ENCODE measurements at places on chromosomes 2 and 18.

- DNase-seq, result peak; percentile 44
These were observed at the start of gene KCTD18 for GRCh38 chr2:200509612-200510433. KCTD18 (minus strand) TSS chr2:200510068; CDS start chr2:200507016, 3,052 bp downstream.

DNA sequence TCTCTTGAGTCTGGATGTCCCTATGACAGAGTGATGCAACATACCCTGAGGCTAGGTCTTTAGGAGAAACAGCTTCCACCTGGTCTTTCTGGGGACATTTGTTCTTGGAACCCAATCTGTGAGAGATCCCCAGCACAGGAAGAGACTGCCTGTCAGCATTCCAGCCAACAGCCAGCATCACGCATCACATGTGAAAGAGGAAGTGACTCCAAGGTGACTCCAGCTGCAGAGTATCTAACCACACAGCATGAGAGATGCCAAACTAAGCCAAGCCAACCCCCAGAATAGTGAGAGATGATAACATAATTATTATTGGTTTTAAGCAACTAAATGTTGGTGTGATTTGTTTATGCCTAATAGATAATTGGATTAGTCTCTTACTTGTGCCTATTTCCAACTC, 35.7 kb downstream of the C18orf63 start:
- DNase-seq, result no peak

DNA sequence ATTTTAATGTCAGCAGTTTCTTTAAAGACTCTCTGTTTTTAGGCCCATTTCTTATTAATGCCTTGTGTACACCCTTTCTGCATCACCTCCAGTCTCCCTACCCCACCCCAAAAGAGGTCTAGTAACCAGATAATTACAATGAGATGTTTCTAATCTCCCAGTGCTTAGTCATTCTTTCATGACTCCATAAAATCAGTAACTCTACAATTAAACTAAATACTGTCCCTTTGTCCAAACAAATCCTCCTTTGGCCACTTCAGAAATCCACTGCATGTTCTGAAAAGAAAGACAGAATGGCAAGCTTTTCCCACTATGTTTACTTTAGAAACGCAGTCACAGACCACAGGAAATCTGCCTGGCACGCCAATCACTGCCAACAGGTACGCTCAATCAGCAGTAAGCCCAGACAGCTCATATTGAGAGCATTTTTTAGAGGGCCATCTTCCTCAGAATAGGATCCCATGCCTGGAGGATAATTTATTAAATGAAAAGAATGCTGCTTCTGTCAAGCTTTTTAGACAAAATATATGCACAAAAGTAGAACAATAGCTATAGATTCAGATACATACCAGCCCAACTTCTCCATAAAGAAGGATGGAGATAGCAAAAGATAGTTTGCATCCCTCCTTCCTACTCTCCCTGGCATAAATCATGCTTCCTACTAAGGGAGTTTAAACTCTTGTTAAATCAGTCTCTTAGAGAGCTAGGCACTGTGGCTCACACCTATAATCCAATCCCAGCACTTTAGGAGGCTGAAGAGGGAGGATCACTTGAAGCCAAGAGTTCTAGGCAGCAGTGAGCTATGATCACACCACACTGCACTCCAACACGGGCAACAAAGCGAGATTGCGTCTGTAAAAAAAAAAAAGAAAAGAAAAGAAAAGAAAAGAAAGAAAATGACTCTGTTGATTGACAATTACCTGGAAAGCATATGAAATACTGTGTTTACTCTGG, 14.6 kb downstream of the CLASP1 start:
- DNase-seq, result no peak

- DNase-seq, result no peak
These were observed 73.9 kb upstream of the SOX11 start for GRCh38 chr2:5618271-5618670.

- no peak for DNase-seq
These were observed 51.0 kb downstream of the ANKRD44 start for GRCh38 chr2:197259470-197259999.

DNA sequence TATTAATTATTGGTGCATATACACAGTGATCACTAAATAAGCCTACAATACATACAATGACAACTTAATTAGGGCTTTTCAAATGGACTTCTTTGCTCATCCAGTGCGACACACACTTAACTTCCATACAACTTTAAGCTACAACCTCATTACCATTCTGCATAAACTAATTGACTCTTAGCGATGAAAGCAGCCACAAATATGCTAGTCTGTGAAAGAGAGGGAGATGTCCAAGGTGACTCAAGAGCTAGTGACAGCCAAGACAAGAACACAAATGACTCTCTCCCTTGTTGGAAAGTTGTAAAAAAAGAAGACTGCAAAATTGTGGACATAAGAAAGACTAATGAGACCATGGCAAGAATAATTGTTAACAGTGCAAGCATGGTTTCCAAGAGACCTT, 264.8 kb downstream of the ARHGAP15 start:
- DNase-seq, result no peak

DNA sequence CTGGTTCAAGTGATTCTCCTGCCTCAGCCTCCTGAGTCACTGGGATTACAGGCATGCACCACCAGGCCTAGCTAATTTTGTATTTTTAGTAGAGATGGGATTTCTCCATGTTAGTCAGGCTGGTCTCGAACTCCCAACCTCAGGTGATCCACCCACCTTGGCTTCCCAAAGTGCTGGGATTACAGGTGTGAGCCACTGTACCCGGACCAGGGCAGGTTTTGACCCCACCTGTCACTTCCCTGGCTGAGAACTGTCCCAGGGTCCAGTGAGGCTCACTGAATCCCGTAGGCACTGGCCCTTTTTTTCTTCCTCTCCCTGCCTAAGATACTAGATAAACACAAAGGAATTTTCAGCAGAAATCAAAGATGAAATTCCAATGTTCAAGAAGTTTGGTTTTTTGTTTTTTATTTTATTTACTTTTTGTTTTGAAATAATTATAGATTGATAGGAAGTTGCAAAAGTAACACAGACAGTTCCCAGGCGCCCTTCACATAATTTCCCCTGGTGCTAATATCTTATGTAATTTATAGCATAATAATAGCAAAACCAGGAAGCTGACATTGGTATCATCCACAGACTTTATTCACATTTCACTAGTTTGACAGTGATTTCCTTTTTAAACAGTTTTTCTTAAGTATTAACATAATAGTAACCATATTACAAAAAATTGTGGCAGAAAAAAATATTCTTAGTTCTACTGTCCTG, 52.4 kb upstream of the B3GNT7 start:
- DNase-seq, result no peak

DNA sequence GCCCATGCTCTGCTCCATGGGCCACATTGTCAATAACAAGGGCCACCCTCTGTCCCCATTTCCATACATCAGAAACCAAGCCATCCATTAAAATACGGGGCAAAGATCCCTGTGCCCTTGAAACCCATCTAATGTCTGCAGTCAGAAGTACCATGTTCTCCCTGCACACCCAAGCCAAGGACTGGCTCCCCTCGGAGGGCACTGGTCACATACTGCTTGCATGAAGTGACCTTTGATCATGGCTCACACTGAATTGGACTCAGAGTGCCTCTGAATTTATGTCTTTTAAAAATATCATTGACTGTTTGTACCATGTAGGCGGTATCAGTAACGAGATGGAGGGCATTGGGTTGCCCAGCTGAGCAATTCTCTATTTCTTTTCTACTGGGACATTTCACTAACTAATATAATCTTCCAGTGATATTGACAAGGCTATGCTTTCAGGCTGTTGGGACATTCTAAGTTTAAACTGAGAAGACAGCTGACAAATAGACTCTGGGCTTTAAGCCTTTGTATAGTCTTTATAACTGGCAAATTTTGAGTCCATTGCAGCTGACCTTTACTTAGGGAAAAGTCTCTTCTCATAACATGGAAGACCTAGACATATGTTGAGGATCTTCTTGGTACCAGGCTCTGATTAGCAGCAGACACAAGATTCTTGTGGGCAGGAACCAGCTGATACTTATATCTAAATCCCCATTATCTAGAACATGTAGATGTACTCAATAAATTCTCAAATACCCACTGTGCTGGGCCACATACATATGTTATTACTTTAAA, 214.3 kb downstream of the MYCN start:
- DNase-seq, result no peak

DNA sequence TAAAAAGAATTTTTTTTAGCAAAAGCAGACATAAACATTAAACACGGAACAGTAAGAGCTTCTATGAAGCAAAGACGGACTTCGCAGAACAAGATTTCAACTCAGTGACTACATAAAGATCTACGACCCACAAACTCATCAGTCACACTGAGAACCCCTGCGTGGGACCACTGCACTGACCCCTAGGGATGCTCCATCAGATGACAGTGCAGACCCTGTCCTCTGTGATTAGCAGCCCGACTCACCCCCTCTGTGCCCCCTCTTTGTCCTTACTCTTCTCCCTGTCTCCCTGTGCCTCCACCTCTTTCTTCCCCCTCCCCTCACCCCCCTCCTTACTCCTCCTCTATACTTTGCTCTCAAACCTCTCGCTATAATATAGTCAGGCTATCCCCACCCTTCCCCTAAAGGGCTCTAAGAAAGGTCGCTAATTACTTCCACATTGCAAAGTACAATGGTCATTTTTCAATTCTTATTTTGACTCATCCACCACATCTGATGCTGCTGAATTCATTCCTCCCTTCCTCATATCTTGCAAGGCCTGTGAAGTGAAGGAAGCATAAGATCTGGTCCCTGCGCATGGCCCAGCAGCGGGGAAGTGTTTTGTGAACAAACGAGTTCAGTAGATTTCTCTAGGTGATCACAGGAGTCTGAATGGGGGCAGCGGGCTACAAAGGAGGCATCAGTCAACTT, 89.3 kb downstream of the CABYR start:
- no peak for DNase-seq

GRCh38 chr2:233030-233429, 30.8 kb downstream of the SH3YL1 start:
- no peak for DNase-seq

DNA sequence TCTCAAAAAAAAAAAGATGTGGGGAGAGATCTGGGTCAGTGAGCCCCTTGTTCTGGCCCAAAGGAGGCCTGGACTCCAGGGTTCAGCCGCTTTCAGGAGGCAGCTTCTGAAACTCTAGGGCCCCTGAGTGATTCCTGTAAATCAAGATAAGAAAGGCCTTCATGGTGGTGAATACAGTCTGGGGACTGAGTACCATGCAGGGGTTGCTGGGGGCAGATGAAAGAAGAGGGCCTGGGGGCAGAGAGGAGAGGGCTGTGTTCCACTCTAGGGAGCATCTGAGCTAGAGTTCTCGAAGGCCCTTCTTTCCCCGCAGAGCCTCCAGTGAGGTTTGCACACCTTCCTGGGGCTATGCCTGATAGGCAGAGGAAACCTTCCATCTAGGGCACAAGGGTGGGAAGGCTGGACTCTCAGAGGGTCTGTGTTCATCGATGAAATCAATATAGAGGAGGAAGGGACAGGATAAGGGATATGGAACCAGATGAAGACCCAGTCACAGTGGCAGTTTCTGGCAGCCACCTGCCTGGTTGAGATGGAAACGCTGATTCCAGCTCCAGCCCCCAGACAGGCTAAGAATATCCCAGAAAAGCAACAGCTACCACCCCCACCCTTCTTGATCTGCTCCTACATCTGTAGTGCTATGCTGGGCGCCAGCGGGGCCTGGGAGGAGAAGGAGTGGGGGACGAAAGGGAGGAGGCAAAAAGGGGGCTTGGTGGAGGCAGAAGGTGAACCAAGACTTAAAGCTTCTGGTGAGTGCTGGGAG, 4.7 kb upstream of the CDK5R2 start:
- no peak for DNase-seq

- no peak for DNase-seq
These were observed 3.5 kb upstream of the NEURL3 start for GRCh38 chr2:96508521-96509113.

DNA sequence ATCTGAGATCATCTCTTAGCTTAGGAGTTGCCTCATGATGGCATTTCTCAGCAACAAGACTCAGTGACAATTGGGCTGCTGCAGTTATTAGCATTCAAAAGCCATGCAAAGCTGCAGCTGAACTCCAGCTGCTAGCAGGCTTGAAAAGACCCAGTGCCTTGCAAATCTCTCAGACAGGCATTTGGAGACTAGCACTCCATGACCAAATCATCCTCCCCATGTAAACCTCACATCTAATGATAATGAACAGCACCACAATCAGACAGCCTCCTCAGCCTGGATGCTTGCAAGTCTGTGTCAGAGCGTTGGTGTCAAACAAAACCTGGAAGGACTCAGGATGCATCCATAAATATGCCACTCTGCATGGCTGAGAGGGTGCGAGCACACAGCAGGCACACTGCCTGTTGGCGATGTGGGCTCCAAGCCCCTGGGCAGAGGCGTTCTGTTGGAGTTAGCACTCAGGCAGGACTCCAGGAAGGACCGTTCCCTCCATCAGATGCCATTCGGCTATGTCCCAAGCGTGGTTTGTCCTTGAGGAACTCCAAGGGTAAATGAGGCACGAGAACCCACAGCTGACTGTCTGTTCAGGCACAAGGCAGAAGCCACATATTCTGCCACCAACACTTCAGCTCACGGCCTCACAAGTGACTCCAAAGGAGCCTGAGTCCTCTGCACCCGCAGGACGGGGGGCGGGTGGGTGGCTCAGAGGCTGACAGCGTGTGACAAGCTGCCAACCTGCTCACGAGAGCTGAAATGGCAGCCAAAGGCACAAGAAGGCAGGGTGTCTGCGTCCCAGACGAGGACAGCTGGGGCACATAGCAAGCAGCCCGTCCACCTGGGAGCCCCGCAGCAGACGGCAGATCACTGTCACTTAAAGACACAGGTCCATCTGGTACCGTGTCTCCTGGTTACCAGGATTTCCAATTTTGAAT, 183.8 kb downstream of the MYT1L start:
- no peak for DNase-seq

DNA sequence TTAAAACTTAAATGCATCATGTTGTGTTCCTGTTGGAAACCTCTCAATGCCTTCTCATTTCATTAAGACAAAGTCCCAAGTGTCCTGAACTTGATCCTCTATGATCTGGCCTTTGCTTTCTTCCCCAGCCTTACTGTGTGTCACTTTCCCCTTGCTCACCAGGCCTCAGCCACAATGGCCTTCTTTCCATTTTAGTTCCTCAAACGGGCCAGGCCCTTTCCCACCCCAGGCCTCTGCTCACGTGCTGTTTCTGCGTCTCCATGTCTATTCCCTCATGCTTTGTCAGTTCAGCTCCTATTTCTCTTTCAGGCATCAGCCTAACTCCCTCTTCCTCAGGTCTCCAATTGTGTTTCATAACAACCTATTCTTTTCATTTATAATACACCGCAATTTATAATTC, 19.5 kb downstream of the CXCR4 start:
- DNase-seq, result no peak

DNA sequence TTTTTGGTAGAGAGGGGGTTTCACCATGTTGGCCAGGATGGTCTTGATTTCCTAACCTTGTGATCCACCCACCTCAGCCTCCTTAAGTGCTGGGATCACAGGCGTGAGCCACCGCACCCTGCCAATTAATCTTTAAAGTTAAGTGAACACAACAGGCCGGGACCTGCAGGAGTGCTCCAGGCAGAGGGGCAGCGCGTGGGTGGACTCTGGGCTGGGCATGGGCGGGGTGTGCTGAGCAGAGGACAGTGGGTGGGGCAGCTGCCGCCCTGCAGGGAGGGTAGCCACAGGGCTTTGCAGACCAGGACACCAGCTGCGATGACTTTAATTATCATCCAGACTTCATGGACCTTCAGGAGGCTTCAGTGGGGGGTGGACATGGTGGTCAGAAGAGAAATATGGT, 8.8 kb upstream of the GPR148 start:
- no peak for DNase-seq

Data from NCI-H446 treated with DMSO at 0.1 percent for 48 hours (cell line).